NCI-H1436 treated with DMSO at 0.1 percent for 48 hours (cell line): ENCODE measurements at places on chromosomes 11 and 22.

GRCh38 chr11:117328375-117329010 is 839 bp downstream of the CEP164 start:
- DNase-seq = no peak

DNA sequence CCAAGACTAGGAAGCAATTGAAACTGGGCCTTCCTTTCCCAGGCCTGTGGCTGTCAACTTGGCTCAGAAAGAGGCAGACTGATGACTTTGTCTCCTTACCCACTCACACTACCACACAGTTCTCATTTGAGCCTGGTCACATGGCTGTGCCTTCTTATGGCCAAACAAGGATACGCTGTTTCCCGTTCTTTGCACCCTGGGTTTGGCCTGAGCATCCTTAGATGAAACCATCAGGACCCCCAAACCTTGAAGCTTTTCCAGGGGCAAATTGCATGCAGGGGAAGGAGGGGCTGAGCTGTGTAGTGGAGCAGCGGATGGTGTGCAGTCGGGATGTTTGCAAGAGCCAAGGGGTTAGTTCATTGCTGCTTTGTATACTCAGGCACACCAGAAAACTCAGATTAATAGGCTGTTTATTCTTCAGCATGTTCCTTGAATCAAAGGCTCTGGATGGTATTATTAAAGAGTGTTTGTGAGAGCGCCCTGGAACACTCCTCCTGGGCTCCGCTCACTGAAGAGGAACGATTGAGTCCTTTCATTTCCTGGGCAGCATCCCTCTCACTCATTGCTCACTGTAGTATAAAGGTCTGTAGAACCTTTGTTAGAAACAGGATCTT is 69.8 kb downstream of the ARFGAP2 start:
- DNase-seq = peak; percentile 28

DNA sequence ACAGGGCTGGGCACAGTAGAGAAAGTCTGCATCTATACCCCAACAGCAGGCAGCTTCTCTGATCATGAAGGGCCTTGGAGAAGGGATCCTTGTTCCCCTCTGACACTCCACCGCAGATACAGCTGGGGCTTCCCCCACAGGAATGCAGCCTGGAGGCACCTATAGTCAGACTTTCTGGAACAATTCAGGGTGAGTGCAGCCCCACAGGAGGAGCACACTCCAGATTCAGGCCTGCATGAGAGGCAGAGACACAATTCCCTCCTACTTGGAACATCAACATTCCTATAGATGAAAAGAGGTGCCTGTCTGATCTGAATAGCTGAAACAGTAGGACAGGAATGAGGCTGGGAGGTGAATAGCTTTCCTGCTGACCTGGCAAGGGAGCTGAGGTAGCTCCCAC is 1298.0 kb upstream of the CNTN5 start:
- no peak for DNase-seq

GRCh38 chr11:133928628-133929059 is 28.1 kb downstream of the IGSF9B start:
- DNase-seq = peak; percentile 11

DNA sequence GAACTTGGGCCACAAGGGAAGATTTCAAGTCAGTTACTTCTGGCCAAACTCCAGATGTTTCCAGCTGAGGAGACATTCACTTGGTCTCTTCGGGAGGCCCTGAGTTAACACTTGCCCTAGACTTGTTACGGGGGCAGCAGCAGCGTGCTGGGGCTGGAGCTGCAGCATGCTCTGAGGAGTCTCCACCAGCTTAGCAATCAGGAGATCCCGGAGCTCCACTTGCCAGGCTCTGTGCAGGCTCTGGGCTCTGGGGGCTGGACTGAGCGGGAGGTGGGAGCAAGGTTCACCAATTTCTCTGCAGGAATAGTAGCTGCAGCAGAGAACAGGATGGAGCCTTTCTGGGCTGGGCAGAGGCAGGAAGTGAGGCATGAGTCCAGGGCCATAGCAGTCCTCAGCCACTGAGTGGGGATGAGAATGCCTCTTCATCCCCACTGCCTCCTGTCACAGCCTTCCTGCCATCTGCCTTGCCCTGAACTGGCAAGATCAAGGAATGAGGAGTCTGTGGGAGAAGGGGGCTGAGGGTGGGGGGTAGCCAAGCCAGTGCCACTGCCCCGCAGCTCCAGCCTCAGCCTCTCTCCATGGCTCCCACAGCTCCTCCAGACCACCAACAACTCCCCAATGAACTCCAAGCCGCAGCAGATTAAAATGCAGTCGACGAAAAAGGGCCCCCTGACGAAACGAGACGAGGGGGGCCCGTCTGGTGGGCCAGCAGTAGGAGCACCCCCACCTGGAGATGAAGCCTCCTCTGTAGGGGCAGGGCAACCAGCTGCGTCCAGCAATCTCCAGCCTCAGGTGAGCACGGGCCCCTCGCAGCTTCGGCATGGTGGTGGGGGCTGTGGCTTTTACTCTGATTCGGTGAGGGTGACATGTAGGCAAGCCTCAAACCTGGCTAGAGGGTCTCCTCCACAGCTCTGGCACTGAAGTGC is 23.4 kb downstream of the GTPBP1 start:
- DNase-seq = no peak

GRCh38 chr11:33775832-33776470 is 1.6 kb upstream of the FBXO3 start:
- no peak for DNase-seq

DNA sequence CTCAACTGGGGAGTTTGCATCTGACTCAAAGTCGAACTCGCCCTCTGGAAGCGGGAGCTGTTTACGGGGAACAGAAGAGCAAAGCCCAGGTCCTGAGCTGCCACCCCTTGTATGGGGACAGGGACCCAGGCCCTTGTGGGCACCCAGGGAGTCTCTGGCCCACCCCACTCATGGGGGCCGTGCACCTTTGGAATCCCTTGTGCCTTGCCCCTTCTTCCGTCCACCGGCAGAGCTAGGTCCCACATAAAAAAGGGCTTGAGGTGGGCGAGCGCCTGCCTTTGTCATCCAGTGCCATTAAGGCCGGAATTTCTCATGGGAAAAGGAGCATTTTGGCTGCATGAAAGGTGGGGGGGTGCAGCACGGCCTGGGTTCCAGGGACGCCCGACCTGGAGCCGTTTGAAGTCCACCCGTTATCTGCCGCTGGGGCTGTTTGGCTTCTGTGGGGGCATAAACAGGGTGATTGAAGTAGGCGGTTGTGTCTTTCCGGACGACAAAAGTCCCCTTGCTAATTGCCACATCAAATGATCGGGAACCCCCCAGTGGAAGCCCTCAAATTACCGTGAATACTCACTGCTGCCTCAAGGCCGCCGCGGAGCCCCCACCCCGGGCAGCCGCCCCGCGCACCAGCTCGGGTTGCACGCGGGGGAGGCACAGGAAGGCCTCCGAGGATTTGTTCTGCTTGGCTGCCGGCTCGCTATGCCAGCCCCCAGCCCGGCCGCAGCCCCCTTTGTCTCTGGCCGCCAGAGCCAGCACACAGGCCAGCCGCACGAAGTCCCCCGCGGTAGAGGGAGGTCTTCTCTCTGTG is 49.0 kb upstream of the FGF3 start:
- DNase-seq = no peak

- no peak for DNase-seq
Observed at GRCh38 chr11:105004021-105004420, 18.9 kb downstream of the CASP5 start.

DNA sequence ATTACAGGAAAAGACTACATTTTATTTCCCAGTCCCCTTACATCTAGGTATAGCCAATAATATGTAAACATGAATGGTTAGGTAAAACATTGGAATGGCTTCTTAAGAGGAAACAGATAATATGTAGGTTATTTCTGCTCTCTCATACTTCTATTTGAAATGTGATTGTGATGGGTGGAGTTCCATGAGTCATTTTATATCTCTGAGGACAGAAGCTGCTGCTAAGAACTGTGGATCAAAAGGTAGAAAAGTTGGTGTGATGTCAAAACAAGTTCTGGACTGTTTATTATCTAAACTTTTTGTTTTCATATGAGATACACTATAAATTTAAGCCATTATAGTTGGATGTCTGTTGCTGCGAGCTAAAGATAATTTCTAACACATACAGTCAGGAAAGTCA is 799.4 kb upstream of the TENM4 start:
- DNase-seq = no peak

DNA sequence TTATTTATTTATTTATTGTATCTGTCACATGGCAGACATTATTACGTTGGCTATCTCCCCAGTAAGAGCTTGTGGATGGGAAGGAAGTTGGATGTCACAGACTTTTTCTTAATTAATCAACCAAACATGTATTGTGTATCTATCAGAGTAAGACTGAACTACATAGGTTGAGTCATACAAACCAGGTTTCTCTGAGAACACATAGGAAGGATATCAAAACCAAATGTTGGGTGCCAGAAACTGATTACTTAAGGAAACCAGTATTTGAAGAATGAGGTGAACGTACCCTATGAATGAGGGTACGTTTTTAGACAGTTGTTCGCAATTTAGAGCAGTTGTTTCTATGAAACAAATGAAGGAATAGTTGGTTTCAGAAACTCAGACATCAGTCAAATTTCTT is 136.4 kb downstream of the SLC17A6 start:
- DNase-seq = no peak

GRCh38 chr22:24731761-24732160 is 42.8 kb downstream of the PIWIL3 start:
- no peak for DNase-seq

- DNase-seq = no peak
Observed at GRCh38 chr22:35988030-35988429, 40.6 kb downstream of the RBFOX2 start.

DNA sequence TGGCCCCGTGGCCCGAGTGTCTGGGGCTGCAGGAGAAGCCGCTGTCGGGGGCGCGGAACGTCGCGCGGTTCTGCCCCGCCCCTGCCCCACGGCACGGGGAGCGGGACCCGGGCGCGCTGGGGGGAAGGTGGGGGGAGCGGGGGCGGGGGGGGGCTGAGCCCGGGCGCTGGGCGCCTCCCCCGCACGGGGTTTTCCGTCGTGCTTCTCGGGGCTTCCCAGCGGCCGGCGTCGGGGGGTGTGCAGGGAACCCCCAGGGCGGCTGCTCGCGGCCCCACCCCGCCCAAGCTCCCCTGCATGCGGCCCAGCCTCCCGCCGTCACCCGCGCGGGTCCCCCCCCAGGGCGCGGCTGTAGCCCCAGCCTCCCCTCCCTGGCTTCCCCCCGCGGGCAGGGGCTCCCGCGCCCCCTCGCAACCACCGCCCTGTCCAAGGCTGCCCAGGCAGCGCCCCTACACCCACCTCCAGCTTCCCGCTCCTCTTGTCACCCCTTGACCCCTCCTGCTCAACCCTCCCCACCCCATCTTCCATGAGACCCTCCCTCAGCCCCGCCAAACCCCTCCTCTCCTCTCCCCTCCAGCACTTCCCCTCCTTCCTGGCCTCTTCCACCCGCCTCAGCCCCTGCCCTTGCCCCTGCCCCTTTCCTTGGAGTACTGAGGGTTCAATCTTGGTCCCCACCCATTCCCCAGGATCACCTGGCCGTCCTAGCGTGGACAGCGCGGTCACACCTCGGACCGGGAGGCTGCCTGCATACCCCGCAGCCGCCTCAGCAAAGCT is 1.7 kb downstream of the IL17REL start:
- no peak for DNase-seq

DNA sequence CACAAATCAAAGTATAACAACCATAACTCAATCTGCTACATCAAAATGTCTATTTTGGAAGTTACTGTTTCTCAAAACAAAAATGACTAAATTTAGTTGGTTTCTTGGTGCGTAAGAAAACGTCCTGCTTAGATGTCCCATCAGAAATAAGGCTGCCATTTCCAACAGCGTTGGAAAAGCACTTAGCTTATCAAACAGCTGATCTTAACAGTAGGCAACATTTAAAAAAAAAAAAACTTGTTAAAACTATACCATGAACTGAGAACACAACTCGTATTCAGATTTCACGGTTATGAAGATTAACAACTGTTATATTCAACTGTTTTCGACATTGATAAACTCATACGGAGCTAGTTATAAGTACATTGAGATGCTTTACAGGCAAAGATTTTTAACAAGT is 2.4 kb downstream of the CEP57 start:
- DNase-seq = no peak

DNA sequence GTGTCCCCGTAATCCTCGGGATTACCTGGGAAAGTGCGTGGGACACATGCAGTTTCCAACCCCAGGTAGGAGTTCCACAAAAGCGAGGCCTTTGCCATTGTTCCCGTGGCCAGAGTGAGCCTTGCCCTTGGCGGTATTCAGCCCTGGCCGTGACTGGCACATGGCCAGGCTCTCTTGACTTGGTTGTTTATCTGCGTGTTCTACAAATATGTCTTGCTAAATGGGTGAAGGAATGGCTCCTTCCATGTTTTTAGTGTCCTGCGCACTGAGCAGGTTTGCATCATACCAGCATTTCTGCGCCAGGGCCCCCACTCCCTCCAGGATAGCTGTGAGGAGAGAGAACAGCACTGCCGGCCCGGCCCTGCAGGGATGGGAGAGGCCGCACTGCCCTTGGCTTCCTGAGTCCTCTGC is 20.0 kb downstream of the POLR3H start:
- DNase-seq = no peak

DNA sequence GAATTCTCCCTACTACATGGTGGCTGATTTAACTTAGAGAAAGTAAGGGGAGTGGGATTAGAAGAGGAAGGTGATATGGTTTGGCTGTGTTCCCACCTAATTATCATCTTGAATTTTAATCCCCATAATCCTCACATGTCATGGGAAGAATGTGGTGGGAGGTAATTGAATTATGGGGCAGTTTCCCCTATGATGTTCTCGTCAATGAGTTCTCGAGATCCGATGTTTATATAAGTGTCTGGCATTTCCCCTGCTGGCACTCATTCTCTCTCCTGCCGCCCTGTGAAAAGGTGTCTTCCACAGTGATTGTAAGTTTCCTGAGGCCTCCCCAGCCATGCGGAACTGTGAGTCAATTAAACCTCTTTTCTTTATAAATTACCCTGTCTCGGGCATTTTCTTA is 169.3 kb downstream of the CASP12 start:
- no peak for DNase-seq

DNA sequence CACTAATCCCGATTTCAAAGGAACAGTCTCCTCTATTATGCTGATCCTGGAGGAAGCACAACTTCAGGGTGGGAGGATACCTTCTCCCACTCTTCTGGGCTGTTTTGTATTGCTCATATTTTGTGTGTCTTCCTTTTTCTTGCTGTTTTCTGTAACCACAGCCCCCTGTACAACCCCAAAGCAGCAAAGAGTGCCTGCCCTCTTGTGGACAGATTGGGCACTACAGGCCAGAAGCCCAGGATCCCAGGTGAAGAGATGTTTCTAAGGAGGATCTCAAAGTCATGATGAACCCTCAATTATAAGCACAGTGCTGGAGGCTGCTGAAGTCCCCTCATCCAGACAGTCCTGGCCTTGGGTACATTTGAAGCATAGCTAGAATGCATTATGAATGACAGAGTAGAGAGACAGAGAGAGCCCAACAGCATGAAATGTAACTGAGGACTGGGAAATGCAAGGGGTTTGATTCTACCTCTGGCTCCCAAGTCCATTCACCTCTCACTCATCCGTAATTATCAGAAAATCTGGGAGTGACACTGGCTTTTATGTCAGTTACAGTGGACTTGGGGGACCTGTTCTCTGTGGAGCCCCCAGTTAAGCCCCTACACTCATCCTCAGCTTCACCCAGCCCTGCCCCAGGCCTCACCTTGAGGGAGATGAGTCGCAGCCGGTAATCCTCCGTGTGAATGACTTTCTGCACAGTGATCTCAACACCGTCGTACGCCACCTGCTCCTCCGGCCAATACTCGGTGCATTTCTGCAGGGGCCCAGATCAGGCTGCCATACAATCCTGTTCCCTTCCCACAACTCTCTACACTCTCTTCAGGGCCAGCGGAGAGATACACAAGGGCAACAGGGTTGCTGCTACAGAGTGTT is 6.2 kb upstream of the IGSF22 start:
- no peak for DNase-seq

- DNase-seq = no peak
Observed at GRCh38 chr11:46259971-46260560, 17.4 kb upstream of the CREB3L1 start.
